ENCODE measurements at places on chromosomes 12 and 14.

- DNase-seq, result no peak
Measured at GRCh38 chr14:101480747-101481530, 80.4 kb upstream of the DIO3 start.

GRCh38 chr14:58401587-58401986, 5.9 kb downstream of the TOMM20L start:
- DNase-seq, result no peak

DNA sequence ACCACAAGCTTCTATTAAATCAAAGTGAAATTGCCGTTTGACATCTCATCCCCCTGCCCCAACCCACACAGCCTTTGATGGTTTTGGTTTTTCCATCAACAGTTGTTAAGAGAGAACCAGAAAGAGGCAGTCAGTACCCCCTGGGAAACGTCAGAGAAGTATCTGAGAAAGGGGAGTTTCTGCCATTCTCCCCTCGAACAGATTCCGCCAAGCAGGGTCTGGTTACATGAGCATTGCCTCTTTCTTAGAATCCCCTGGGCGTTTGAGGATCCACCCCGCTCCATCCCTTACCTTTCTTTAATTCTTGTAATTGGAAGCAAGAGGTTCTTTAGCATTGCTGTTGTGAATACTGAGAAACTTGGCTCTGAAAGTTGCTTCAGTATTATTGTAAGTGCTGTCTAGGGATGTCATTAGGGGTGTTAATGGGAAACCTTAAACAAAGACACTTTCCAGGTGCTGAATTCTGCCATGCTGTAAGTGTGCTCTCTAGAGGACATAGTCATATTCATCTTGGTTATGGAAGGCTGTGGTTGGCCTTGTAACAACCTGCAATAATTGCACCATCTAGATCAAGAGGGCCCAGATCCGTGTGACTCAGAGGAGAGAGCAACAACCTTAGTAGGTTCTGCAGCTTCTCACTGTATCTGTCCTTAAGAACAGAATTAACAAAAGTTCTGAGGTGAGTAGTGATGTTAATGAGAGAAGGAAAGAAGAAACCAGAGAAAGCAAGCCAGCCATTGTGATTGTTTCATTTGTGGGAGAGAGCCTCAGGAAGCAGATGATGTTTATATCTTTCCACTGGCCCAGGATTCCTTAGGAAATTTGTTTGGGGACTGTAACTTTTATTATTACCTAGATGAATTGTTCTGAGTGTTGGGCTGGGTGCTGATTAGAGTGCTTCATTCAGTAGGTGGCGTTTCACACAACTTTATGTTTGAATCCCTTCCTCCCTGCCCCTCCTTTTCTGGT, 9.0 kb downstream of the TMBIM6 start:
- no peak for DNase-seq

GRCh38 chr12:96343347-96343954, 56.8 kb downstream of the CDK17 start:
- DNase-seq, result no peak

- DNase-seq, result no peak
Measured at GRCh38 chr12:75120311-75120711, 89.3 kb downstream of the KCNC2 start.

DNA sequence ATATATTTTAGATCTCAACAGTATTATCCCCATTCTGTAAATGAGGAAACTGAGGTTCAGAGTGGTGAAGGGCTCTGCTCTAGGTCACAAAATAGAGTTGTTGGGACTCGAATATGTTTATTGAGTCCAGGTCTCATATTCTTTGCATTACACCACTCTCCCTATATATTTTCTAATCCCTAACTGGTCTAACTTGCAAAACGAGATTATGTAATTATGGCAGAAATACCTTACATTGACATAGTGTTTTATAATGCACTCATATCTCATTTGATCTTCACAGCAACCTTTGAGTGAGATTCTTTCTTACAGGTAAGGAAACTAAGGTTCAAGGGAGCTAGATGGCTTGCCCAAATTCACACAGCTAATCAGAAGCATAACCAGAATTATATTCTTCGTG, 106.9 kb upstream of the LRIG3 start:
- no peak for DNase-seq

DNA sequence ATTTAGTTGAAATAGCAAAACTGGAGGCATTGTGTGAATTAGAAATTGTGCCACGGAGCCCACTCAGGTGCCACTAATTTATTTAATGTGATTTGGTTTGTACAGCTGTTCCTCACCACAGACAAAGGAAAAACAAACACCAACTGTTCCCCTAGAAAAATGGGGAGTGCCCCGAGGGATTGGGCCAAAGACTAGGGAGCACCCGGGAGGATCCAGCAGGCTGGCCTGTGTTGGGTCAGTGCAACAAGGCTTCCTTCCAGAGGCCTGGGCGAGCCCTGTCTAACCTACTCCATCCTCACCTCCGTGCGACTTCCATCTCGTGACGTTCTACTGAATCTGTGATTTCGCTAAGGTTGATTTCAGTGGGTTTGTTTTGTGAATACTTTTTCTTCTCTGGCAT, 206.2 kb downstream of the CHST11 start:
- no peak for DNase-seq

GRCh38 chr14:103290494-103290893, 43.5 kb upstream of the EIF5 start:
- no peak for DNase-seq
